GM13977 (cell line): ENCODE measurements at places on chromosomes 12 and 14.

DNA sequence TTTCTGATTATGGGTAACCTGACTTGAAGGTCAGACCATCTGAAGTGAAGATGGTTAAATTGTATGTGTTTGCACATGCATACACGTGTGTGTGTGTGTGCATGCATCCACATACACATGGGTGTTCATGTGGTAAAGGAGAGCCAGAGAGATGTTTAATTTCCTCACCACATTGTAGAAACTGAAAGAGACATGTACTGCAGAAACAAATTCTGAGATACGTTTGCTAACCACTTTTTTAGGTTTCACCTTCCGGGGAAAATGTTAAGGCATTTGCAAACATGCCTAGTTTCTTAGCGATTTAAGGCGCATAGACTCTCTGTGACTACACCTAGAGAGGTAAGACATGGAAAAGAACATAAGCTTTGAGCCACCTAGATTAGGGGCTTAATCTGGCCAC is 362.9 kb downstream of the RAD51B start:
- peak; percentile 34 for DNase-seq

DNA sequence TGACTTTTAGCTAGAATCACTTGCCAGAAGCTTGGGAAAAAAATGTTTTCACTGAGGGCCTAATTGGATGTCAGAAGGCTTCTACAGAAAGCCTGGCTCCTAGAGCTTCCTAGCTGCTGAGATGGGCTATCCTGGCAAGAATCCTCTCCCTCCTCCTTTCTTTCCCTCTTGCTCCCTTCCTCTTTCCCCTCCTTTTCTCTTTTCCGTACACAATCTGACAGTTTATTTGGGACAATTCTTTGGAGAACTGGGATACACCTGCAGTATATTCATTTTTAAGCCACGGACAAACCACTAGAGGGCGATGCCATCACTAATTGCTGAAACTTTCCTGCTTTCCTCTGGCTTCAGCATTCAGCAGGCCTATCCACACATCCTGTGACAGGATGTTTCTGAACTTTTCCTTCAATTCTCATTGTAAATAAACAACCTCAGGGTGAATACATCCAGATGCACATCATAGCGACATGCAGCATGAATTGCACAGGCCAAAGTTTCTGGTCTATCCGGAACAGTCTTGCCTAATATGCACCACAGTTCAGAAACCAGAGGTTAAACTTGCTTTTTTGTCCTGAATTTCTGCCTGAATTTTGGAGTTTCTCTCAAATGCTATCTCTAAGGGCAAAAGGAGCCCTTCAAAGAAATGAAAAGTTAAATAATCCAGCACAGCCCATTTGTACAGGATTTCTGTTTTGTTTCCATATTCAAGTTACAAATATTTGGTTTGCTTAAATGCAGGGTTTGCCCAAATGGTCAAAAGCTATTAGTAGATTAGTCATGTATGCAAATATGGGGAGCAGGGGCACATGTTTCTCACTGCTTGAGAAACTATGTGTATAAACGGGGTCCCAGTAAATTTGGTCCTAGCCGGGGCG is 142.8 kb downstream of the PAWR start:
- peak; percentile 48 for DNase-seq

- DNase-seq: no peak
Observed at GRCh38 chr12:130320536-130320935, 17.2 kb upstream of the PIWIL1 start.

- DNase-seq: no peak
Observed at GRCh38 chr14:89085737-89086382, 261.4 kb downstream of the TTC8 start.

- DNase-seq: no peak
Observed at GRCh38 chr14:82104013-82104412, 570.4 kb upstream of the SEL1L start.

DNA sequence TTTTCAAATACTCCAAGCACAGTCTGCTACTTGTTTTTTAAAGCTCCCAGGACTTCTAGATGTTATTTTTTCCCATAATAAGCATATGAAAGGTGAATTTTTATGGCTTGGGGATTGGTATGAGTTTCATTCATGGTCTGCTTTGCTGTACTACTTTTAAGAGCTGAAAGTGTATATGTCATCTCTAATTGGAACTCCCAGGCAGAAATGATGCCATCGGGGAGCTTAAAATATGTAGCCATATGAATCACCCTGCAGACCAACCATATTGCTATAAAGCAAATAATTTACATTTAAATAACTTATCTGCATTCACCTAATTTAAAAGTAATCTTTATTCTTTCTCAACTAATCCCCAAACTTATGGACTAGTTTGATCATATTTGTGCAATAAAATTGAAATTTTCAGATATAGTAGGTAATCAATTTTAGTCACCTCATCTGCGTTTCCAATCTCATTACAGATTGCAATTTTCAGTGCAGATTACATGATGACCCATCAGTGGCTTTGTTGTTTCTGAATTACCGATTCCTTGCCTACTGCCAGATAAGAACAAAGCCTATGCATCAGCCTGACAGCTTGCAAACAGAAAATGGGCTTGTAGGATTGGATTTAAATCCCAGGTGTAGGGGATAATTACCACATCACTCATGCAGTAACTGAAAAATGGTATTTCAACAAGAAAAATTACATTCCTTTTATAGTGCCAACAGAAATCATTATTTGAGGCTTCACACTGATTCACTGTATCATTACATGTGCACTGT is 689.4 kb downstream of the NOVA1 start:
- DNase-seq: no peak
